ENCODE measurements at places on chromosomes 6 and 20.
A peak's percentile ranks its signal among the peaks of the same experiment; 100 is the strongest.

GRCh38 chr20:64040231-64041039, 4.5 kb downstream of the C20orf204 start:
- no peak for DNase-seq

DNA sequence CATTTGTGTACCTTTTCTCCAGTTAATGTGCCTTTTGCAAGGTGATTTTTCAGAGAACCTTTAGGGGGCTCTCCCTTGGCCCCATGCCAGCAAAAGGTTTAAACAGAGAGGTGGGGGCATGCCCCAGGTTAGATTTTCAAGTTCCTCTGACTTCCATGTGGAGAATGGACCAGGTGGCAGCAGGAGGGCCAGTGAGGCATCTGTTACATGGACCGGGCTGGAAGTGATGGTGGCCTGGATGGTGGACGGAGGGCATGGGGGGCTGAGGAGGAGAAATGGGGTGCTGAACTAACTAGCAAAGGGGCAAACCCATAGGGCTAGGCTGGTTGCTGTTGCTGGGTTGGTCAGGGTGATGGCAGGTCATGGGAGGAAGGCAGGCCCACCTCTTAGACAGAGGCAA, 20.7 kb upstream of the BPI start:
- no peak for DNase-seq

GRCh38 chr6:165634101-165634880, 28.8 kb downstream of the PDE10A start:
- no peak for DNase-seq

DNA sequence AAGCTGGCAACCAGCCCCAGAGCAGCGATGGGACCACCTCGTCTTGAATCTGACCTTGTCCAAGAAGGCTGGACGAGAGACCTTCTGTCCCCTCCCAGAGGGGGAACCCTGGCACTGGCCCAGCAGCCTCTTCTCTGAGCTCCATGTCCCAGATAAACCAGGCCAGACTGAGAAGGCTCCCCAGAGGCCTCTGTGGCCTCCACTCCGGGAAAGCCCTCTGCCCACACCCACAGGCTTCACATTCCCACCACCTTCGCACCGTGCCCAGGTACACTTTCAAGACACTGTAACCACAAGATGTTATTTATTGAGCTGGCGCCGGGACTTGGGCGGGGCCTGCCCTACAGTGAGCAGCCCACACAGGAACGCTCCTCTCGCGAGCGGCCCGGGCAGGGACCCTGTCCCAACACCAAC, 33.2 kb downstream of the ADA start:
- DNase-seq, result no peak

DNA sequence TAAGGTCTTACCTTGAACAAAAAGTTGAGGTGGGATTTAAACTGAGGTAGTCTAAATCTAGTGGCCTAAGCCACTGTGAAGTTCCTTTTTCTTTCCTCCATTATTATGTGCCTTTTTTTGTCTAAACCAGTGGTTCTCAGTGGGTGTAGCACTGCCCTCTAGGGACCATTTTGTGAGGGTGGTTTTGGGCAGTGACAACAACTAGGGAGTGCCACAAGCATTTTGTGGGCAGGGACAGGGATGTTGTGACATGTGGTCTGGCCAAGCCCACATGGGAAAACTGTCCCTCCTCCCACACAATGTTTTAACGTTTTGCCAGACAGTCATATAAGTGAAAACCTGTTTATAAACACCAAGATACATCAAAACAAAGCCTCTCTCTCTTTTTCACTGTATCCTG, 899.4 kb upstream of the FLRT3 start:
- no peak for DNase-seq

GRCh38 chr6:85464260-85464644, 14.4 kb downstream of the NT5E start:
- DNase-seq, result peak; percentile 33

- no peak for DNase-seq
Observed at GRCh38 chr6:152268846-152269442, 368.2 kb downstream of the SYNE1 start.

GRCh38 chr6:21902628-21903169, 309.1 kb downstream of the SOX4 start:
- no peak for DNase-seq

DNA sequence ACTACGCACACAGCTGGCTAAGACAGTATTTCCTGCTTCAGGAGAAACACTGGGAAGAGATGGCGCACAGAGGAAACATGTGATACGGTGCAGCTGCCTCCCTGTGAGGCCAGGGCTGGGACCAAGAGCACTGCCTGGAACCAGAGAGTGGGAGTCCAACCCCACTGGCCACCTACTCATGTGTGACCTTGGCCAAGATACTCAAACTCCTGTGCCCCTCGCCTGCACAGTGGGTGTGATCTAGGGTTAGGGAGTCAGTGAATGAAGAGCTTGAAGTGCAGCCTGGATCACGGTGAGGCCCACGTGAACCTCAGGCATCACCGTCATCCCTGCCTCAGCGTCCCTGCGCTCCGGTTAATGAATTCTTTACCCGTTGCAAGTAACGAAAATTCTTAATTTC, 41.7 kb upstream of the MPC1 start:
- DNase-seq, result no peak

GRCh38 chr20:8292793-8293192, 160.7 kb downstream of the PLCB1 start:
- DNase-seq, result no peak

DNA sequence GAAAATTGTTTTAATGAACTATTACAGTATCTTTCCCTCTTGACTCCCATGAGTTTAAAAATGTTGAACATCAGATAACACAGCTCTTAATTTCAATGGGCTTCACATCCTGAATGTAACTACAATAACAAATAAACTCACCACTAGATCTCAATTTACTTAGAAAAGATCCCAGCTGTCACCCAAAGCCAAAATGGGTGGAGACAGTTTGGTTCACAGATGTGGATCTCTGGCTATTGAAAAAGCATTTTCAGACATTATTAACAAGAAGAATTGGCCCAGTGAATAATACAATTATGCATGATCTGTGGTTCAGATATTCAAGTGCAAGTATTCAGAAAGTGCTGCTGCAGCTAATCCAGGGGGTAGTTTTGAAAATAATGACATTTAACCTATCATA, 184.7 kb upstream of the RALGAPA2 start:
- no peak for DNase-seq

DNA sequence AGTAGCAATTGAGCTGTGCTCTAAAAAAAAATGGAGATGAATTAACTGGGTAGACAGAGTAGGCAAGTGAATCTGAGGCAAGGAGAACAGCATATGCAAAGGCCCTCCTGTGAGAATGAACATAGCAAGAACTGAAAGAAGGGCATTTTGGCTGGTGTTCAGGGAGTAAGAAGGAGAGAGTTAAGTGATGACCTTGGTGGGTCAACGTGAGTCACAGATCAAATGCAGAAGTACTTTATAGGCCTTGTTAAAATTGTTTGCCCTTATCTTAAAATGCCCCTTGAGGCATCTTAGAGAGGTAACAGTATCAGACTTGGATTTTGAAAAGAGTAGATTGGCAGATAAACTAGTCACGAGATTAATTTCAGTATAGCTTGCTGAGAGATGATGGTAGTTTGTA, 24.5 kb downstream of the NDUFAF5 start:
- DNase-seq, result no peak

Data from H54 (cell line).